Activated T-helper 1 cell treated with anti-CD3 and anti-CD28 coated beads, Interleukin-12 subunit alpha, Interleukin-12 subunit beta, Interleukin-2, Interleukin-4 antibody, amounts not matched to agents 30 ng/mL and 10 ng/mL and 1 ng/mL, durations not matched to agents 14 hours and 24 hours and 36 hours (primary cell): ENCODE measurements at places on chromosomes 4 and X. TPM values are rescaled to one million over a fixed set of nuclear protein-coding genes. Genes with fewer than 3 reads are reported as not detected.

NKAP gene
- 9.4 and 10.1 TPM in 2 replicates for total RNA-seq

PCDH19 gene
- 0.03 TPM in 1 of 2 replicates, not detected in the other for total RNA-seq

TCEAL8 gene
- 20.7 and 21.9 TPM in 2 replicates for total RNA-seq

CDKL2 gene
- 0.16 and 0.22 TPM in 2 replicates for total RNA-seq

GRCh38 chr4:180823108-180823507 lies 1420.1 kb upstream of the TENM3 start:
- DNase-seq, result no peak

PRR32 gene
- not detected in 2 replicates for total RNA-seq

DTHD1 gene
- 0.86 and 1.0 TPM in 2 replicates for total RNA-seq

DNA sequence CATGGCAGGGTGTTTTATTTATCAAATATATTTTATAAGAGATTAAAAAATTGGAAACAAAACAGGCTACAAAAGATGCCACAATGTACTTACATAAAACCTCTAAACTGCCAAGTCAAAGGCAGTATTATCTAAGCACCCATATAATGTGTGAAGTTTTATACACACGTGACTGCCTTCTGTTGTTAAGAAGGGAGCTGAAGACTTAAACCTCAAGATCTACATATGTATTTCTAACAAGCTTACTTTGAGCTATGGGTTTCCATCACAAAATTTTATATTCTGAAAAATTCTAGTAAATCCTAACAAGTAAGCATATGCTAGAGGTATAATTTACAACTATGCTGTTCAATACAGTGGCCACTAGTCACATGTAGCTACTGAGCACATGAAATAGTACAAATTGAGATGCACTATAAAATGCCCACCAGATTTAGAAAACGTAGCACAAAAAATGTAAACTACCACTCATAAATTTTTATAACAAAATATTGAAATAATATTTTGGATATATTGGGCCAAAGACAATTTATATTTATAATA lies 9.8 kb downstream of the ATP8A1 start:
- DNase-seq, result no peak

GRCh38 chr4:1516881-1517480 lies 110.7 kb upstream of the NKX1-1 start:
- no peak for DNase-seq

DNA sequence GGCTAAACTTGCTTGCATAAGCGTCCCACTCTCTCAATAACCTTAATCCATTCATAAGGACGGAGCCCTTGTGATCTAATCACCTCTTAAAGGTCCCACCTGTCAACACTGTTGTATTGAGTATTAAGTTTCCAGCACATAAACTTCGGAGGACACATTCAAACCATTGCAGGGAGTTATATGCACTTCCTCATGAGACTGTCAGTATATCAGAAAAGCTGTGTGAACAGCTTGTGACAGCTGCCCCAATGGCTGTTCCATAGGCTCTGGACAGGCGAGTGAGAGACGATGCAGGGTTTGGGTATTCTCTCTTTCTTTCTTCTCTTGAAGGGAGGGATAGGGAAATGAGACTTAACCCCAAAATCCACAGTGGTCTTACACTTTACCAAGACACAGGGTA lies 64.2 kb upstream of the RPL34 start:
- no peak for DNase-seq

GRCh38 chr4:15088394-15089035 lies 86.2 kb downstream of the CPEB2 start:
- no peak for DNase-seq

GRCh38 chr4:152862608-152863007 lies 73.5 kb upstream of the FHDC1 start:
- DNase-seq, result no peak

GRCh38 chrX:135393051-135393450 lies 28.7 kb upstream of the SMIM10L2A start:
- DNase-seq, result no peak
